Tibial nerve (tissue), 4 donors: ENCODE measurements at places on chromosomes 4 and X. TPM values are rescaled to one million over a fixed set of nuclear protein-coding genes. Genes with fewer than 3 reads are reported as not detected.

- no peak for DNase-seq
- no peaks in the 10 kb centered on the region for H3K4me1 ChIP-seq
- no peaks in the 10 kb centered on the region for H3K27me3 ChIP-seq
- H3K4me3 ChIP-seq = no peak overlapping the region
These were observed 2.8 kb upstream of the PARM1 start for GRCh38 chr4:74930162-74930561.

GRCh38 chr4:70746179-70746839 is 24.5 kb downstream of the RUFY3 start:
- no peak overlapping the region for H3K4me3 ChIP-seq
- DNase-seq = no peak
- H3K27ac ChIP-seq = no peak overlapping the region
- no peaks in the 10 kb centered on the region for H3K27me3 ChIP-seq
- H3K36me3 ChIP-seq = no peaks in the 10 kb centered on the region

GRCh38 chr4:84568496-84568895 is 14.4 kb upstream of the CDS1 start:
- no peak overlapping the region for H3K27ac ChIP-seq
- no peaks in the 10 kb centered on the region for H3K36me3 ChIP-seq
- H3K4me1 ChIP-seq = peaks cover under 1% of the 10 kb centered on the region

GRCh38 chr4:34619531-34620162 is 1624.7 kb downstream of the ARAP2 start:
- DNase-seq = no peak
- no peaks in the 10 kb centered on the region for H3K27me3 ChIP-seq
- H3K36me3 ChIP-seq = no peaks in the 10 kb centered on the region
- H3K27ac ChIP-seq = no peak overlapping the region
- H3K4me3 ChIP-seq = no peak overlapping the region

DNA sequence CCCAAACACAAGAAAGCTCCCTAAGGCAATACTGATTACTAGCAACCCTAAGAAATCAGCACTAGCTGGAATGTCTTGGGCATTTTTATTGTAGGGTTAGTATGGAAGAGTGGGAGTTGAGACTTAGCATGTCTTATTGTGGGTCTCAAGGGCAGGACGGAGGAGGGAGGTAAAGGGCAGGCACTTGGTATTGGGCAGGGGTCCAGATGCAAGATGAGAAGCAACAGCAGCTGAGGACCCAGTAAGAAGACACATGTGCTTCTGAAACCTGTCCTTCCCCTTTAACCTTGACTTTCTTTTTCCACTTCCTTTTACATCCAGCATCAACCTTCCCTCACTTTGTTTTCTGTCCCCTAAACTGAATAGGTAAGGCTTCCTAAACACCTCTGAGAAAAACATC is 37.4 kb downstream of the LARP7 start:
- H3K36me3 ChIP-seq = no peaks in the 10 kb centered on the region
- DNase-seq = no peak
- H3K4me3 ChIP-seq = no peak overlapping the region

DNA sequence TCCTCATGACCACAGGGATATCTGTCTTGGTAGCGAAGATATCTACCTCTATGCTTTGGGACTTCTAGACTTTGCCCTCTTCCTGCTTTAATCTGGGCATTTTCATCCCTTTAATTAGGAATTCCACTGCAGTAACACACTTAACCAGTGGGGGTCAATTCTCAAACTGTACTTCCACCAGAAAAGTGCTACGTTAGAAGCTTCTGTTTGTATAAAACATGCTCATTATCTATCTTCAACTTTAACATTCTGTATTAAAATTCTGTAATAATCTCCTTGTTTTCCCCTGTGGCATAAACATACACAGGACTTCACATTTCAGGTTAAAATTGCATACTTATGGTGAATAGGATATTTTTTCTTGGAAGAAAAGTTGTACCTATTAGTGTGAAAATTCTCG is 105.6 kb downstream of the AMMECR1 start:
- no peaks in the 10 kb centered on the region for H3K36me3 ChIP-seq
- H3K4me1 ChIP-seq = no peaks in the 10 kb centered on the region
- H3K27ac ChIP-seq = no peak overlapping the region
- H3K27me3 ChIP-seq = no peaks in the 10 kb centered on the region
- H3K4me3 ChIP-seq = no peak overlapping the region

DNA sequence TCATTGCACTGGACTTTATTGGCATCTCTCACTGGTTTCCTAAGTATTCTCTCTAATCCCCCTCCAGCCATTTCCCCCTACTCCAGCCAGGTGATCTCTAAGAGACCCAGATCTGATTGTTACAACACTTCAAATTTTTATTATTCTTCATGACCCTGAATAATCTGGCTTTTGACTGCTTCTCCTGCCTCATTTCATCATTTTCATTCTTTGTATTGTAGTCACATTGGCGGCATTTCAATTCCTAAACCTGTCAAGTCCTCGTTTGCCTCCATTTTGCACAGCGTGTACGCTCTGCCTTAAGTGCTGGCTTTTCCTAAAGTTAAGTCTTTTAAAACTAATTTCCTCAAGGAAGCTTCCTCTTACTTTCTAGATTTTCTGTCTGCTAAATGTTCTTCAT is 31.6 kb downstream of the UBE2K start:
- H3K27ac ChIP-seq = no peak overlapping the region
- no peaks in the 10 kb centered on the region for H3K36me3 ChIP-seq
- no peaks in the 10 kb centered on the region for H3K4me1 ChIP-seq
- no peak for DNase-seq
- H3K4me3 ChIP-seq = no peak overlapping the region
- no peaks in the 10 kb centered on the region for H3K27me3 ChIP-seq

- H3K36me3 ChIP-seq = no peaks in the 10 kb centered on the region
- no peak for DNase-seq
- H3K4me3 ChIP-seq = no peak overlapping the region
- H3K4me1 ChIP-seq = no peaks in the 10 kb centered on the region
- no peaks in the 10 kb centered on the region for H3K27me3 ChIP-seq
- H3K27ac ChIP-seq = no peak overlapping the region
These were observed 83.3 kb downstream of the AKAP4 start for GRCh38 chrX:50117476-50117875.

- no peak for DNase-seq
- H3K27ac ChIP-seq = no peak overlapping the region
- H3K27me3 ChIP-seq = no peaks in the 10 kb centered on the region
- no peak overlapping the region for H3K4me3 ChIP-seq
- no peaks in the 10 kb centered on the region for H3K4me1 ChIP-seq
These were observed 8.4 kb upstream of the LDOC1 start for GRCh38 chrX:141185366-141185765.

The SPOCK3 gene
- total RNA-seq = not detected

The IL21 gene
- not detected for total RNA-seq

The GAGE13 gene
- total RNA-seq = not detected

The ETDA gene
- not detected for total RNA-seq

The SATL1 gene
- total RNA-seq = not detected

The MXD4 gene
- 62.4 TPM for total RNA-seq
